ENCODE measurements at places on chromosomes 2 and 18.

GRCh38 chr18:56009411-56009810 is 421.4 kb upstream of the TCF4 start:
- DNase-seq: no peak

GRCh38 chr2:111665551-111666116 is 218.4 kb downstream of the ANAPC1 start:
- DNase-seq: no peak

DNA sequence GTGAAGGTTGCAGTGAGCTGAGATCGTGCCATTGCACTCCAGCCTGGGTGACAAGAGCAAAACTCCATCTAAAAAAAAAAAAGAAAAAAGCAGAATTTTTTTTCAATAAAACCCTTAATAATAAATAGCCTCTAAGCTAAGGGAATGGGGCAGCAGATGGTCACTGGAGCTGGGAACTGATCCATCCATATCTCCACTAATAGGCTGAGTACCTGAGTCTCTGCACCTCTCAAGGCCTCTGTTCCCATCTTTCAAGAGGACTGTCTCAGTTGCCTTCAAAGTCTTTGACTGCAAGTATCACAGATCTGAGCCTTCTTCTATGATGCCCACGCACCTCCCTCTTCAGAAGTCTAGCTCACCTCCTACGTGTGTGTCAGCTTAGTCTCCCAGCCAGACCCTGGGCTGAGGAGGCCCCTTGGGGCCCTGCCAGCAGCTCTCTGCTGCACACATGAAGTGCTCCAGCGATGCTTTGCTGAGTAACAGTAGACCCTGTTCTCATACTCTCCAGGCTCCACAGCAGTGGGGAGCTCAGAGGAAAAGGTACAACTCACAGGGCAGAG is 32.9 kb downstream of the ST8SIA5 start:
- no peak for DNase-seq

GRCh38 chr18:12939162-12939561 is 8.6 kb upstream of the SEH1L start:
- no peak for DNase-seq

DNA sequence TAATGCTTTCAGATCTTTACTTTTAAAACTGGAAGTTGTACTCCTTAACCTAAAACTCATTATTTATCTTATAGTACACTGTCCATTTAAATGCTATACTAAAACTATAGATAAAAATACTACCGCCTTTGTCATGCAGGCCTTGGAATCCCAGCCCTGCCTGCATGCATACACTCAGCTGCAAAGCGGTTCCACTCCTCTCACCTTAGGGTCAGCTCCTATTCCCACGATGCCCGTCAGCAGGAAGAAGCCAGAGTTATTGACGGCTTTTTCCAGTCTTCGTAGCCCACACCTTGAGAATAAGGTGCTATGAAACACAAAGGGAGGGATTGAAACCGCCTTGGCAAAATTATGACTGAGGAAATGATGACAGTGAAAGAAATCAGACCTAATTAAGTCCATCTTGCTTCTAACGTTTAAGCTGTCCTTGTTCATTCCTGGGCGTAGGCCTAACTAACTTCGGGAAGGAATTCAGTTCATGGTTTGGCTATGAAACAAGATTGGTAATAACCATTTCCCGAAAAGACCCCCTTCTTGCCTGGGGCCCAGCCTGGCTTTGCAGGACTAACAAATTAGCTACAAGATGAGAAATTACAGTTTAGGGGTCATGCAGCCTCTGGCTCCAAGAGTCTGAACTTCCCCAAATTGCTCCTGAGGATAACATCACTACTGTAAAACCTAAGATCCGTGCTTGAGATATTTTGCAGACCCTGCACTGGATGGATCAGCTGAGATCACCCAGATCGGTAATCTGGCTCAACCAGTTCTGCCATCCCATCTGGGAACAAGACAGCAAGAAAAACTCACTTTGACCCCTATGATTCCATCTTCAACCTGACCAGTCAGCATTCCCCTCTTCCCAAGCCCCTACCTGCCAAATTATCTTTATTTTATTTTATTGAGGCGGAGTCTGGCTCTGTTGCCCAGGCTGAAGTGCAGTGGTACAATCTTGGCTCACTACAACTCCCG is 17.1 kb downstream of the EPB41L5 start:
- DNase-seq: no peak

- DNase-seq: no peak
These were observed 153.3 kb downstream of the EML6 start for GRCh38 chr2:54876764-54877163.

GRCh38 chr2:3309496-3310355 is 67.9 kb downstream of the EIPR1 start:
- DNase-seq: no peak

- no peak for DNase-seq
These were observed 66.4 kb downstream of the MRPS9 start for GRCh38 chr2:105104208-105104731.

GRCh38 chr18:9950289-9951016 is 36.6 kb downstream of the VAPA start:
- DNase-seq: no peak

DNA sequence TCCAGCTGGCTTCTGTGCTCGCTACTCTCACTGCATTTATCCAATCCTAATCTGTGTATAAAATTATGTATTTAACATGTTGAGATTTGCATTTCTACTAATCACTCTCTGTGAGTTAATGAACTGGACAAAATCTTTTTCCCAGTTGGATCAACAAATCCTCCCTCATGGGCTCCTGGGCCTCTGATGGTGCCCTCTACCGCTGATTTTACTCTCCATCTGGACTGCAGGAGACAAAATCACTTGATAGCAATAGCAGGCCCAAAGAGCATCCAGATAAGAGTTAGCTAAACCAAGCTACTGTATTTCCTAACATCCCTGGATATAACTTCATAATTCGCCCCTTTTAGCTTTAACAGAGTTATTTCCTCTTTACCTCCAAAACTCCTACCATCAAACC is 14.4 kb downstream of the REG3G start:
- no peak for DNase-seq

DNA sequence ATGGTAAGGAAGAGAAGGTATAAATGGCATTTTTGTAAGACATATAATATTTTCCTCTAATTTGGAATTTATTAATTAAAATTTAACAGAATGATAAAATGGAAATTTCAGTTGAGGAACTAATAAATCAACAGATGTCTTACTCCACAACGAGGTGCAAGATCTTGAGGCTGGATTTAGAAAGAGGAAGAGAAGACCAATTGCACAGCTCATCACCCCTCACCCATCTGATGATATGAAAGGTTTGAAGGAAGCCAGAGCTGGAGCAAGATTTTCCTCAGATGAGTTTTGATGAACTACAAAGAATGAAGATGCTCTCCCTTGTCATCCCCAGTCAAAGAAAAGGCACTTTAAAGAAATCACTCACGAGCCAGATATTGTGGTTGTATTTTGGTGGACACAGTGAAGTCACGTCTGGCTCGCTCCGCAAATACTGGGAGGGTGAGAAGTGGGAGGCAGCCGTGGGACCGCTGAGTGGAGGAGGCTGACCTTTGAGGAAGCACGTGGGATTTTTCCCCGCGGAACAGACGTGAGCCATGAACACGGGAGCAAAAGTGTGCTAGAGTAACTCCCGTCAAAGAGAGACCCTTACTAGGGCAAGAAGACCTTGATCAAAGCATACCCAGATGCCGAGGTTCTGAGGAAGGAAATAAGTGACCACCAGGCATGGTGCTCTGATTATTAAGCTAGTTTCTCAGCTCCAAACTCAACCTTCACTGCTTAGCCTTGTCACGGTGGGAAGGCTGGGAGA is 511.4 kb downstream of the RNF144A start:
- DNase-seq: no peak

GRCh38 chr2:200380833-200381542 is 74.5 kb downstream of the SPATS2L start:
- DNase-seq: no peak

- no peak for DNase-seq
These were observed 45.5 kb downstream of the KCTD1 start for GRCh38 chr18:26502823-26503222.
